ENCODE measurements at places on chromosomes 7 and 10. TPM values are rescaled to one million over a fixed set of nuclear protein-coding genes. Genes with fewer than 3 reads are reported as not detected.

Gene HTR5A
- not detected for total RNA-seq

Gene SPDYE1
- not detected for total RNA-seq

Gene CTAGE4
- total RNA-seq: 0.25 TPM

Gene OR2A42
- not detected for total RNA-seq

Gene NEBL
- 786 TPM for total RNA-seq

Gene HOXA5
- total RNA-seq: 0.21 TPM

Gene ODAD2
- 1.7 TPM for total RNA-seq

Gene NOS3
- total RNA-seq: 53.3 TPM

Gene PNLIP
- not detected for total RNA-seq

Gene LAMB4
- total RNA-seq: 0.15 TPM

Gene ZNF786
- 2.5 TPM for total RNA-seq

Gene OPN4
- not detected for total RNA-seq

Gene BMPR1A
- total RNA-seq: 34.4 TPM

Gene VAX1
- total RNA-seq: not detected

Gene AGK
- 42.2 TPM for total RNA-seq

DNA sequence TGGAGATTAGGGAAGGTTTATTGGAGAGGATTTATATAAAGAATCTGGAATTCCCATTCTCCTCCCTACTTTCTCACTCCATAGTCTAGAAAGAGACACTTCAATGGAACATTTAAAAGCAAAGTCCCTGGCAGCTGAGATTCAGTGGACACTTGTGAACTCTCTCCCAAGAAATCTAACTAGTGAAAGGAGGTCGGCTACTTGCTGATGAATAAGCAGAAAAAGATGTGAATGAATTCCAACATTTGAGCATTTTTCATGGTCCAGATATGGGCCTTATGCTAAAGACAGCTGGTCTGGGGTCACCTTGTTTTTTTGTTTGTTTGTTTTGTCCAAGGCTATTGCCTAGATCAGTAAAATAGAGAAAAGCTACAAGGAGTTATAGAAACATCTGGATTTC, 141.1 kb upstream of the LRRTM3 start:
- DNase-seq: no peak

- no peak for DNase-seq
Observed at GRCh38 chr10:123492016-123492415, 174.1 kb upstream of the GPR26 start.

- no peak for DNase-seq
Observed at GRCh38 chr10:68096913-68097516, 12.3 kb upstream of the MYPN start.

- no peak for DNase-seq
Observed at GRCh38 chr7:3825491-3825890, 524.4 kb downstream of the SDK1 start.

- no peak for DNase-seq
Observed at GRCh38 chr7:105339404-105340323, 49.1 kb downstream of the SRPK2 start.

- no peak for DNase-seq
Observed at GRCh38 chr10:61471491-61471890, 18.3 kb upstream of the TMEM26 start.

GRCh38 chr10:99344715-99345114, 15.6 kb downstream of the CNNM1 start:
- no peak for DNase-seq

- no peak for DNase-seq
Observed at GRCh38 chr10:63421591-63421990, 44.2 kb downstream of the JMJD1C start.

GRCh38 chr10:66832781-66833422, 92.9 kb upstream of the LRRTM3 start:
- DNase-seq: no peak

DNA sequence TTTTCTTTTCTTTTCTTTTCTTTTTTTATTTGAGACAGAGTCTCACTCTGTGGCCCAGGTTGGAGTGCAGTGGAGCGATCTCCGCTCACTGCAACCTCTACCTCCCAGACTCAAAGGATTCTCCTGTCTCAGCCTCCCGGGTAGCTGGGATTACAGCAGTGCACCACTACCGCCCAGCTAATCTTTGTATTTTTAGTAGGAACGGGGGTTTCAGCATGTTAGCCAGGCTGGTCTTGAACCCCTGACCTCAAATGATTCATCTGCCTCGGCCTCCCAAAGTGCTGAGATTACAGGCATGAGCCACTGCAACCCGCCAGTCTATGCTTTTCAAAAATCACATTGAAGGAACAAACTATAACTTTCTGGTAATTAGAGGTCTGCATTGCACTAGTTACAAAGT, 2.4 kb downstream of the USP6NL start:
- no peak for DNase-seq

- DNase-seq: no peak
Observed at GRCh38 chr7:102310414-102310815, 23.7 kb downstream of the SH2B2 start.

GRCh38 chr7:97226541-97226940, 109.0 kb downstream of the SDHAF3 start:
- no peak for DNase-seq

GRCh38 chr7:128941323-128941890, 3.7 kb downstream of the IRF5 start:
- no peak for DNase-seq

DNA sequence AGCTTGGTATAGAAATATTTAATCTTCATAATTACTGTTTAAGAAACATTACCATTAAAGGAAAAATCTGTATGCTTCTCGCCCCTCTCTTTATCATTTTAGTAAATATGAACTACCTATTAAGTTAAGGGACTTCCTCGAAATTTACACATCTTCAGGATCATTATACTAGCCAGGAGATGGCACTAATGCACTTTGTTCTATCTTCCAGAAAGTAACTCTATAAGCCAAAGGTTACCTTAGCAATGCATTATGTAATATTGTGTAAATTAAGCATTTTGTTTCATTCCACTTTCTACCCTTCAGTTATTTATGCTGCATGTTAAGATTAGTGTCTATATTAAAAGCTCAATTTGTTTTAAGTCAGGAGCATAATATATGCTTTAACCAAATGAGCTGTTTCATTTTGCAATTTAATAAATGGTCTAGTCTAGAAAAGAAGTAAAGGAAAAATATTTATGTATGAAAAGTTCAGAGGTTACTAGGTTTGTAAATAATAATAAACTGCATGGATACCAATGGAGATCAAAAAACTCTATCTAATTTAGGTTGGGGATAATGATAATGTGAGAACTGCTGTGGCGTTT, 128.5 kb downstream of the ANKRD7 start:
- no peak for DNase-seq

DNA sequence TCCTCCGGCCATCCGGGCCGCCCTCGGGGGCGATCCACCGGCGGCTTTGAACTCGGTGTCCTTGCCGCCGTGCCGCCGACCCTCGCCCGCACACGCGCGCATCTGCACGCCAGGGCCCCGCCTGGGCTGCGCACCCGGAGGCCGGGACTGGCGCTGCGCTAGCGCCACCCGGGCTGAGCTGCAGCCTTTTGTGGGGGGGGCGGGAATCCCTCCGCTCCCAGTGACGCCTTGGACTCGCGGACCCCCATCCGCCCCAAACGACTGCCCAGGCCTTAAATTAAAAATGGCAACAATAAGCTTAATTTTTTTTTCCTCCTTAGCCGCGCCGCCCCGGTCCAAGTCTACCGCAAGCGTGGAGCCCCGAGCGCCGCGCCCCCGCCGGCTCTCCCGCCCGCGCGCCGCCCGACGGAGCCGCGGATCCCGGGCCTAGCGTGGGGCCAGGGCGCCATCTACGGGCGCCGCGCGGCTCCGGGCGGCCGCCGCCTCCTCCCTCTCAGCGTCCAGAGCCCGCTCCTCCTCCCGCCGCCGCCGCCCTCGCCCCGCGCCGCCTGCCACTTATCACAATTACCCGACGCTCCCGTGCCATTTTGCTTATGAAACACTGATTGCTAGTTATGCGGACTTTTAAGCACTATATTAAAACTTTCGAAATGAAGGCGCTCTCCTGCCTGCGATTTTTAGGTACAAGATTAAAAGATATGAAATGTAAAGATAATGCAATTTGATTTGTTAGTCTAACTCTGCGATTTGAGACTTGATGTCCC, 7.5 kb upstream of the EBF3 start:
- DNase-seq: peak; percentile 73

GRCh38 chr7:104096683-104097082, 107.2 kb upstream of the RELN start:
- no peak for DNase-seq

GRCh38 chr7:68642727-68643126, 955.5 kb upstream of the AUTS2 start:
- no peak for DNase-seq

- no peak for DNase-seq
Observed at GRCh38 chr10:16890691-16891090, 73.5 kb upstream of the RSU1 start.

GRCh38 chr10:7515439-7515838, 104.6 kb upstream of the SFMBT2 start:
- DNase-seq: no peak

DNA sequence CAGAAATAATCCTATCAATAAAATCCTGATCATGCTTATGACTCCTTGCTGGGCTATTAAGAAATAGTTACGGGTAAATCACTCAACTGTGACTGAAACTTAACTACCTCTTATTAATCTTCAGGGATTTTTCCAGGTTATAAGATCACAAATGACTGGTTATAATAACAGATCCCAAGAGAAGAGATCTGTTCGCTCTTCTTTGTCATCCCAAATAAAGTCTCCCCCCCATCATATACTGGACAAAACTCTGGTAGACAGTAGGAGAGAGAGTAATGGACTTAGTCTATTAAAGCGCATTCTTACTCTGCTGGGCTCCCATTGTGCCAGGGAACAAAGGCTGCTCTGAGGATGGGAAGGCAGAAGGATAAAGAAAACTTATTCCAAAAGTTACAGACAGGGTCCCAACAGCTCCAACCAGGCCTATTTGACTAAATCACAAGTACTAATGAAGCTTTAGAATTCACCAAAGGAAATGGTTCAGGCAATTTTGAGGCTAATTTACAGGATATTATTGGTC, 233.7 kb downstream of the DGKI start:
- DNase-seq: no peak

DNA sequence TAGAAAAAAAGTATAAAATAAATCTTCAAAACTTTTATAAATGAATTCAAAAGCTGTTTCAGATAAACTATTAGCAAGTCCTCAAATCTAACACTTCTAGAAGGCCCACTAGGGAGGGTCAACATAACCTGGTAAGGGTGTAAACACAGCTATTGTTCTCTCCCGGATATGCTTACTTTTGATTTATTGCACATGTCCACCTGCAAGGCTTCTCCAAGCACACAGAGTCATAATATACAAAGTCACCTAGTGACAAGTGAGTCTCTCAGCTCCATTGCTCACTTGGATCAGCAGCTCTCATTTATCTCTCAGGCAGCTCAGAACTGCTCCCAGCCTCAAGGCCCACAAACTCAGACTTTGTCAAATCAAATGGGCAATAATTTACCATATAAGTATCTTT, 44.0 kb upstream of the COL1A2 start:
- no peak for DNase-seq

DNA sequence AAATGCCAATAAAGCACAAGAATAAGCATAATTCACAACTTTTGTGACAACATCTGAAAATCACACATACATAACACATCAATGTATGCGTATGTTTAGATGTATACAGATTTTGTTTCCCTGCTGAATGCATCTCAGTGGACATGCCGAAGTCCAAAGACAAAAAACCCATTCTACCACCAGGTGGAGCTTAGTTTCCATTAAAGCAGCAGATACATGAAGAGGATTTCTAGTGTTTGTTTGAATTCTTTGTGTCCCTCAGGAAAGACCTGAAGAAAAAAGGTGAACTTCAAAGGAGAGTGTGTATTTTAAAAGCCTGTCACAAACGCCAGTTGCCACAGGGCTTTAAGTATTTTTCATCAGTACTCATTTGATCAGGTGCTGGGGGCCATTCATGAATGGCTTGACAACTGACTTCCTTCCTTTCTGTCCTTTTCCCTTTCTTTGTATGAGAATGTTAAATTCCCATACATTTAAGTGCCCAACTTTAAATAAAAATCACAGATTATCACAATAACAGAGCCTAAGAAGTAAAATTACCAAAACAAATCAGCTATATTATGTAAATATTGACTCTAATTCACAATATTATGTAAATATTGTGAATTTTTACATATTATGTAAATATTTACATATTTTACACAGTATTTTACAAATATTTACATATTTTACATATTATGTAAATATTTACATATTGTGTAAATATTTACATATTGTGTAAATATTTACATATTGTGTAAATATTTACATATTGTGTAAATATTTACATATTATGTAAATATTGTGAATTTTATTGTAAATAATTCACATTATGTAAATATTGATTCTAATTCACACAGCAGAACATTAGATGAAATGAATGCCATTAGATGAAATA, 343.0 kb downstream of the CRPPA start:
- DNase-seq: peak; percentile 48

DNA sequence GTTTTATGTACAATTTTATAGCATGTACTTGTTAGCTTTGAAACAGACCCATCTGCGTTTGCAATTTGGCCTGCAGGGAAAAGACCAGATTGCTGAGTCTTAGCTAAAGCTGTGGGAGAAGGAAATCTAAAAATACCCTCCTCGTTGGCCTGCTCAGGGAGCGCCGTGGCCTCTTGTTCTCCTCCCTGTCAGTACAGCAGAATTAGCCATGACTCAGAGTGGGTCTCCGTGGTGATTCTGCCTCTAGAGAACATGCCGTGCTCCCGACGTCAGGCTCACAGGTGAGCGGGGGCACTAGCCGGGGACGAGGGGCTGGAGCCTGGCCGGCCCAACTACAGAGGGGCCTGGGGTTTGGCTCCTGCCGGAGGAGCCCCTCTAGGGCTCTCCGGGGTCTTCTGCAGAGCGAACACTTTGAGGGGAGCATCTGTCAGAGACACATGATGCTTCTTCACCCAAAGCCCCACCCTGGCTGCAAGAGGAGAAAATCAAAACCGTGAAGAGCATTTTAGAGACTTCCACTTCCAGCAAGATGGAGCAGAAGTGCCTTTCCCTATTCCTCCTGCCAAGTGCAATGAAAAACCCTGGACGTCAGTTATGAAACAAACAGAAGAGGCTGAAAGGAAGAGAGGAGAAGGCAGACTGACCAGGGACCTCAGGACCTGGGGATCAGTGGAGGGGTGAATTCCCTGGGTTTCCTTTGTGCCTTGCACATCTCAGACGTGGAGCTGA, 98.9 kb downstream of the LHPP start:
- DNase-seq: peak; percentile 56

GRCh38 chr10:79985481-79986072, 36.7 kb upstream of the SFTPD start:
- DNase-seq: no peak

- DNase-seq: no peak
Observed at GRCh38 chr10:30313579-30314350, 35.3 kb downstream of the MTPAP start.

GRCh38 chr7:33853361-33854062, 51.8 kb upstream of the BMPER start:
- DNase-seq: no peak

- DNase-seq: no peak
Observed at GRCh38 chr10:108413954-108414353, 1249.4 kb upstream of the SORCS1 start.

GRCh38 chr10:74081941-74082718, 68.5 kb downstream of the AP3M1 start:
- no peak for DNase-seq

GRCh38 chr7:150917969-150918368, 60.2 kb downstream of the KCNH2 start:
- no peak for DNase-seq

GRCh38 chr10:52801947-52802346, 29.4 kb upstream of the MBL2 start:
- no peak for DNase-seq

- DNase-seq: no peak
Observed at GRCh38 chr10:89942217-89942616, 240.8 kb downstream of the KIF20B start.
